ENCODE measurements at places on chromosomes 12 and 14.

- DNase-seq: no peak
Measured at GRCh38 chr14:22887260-22887989, 4.4 kb downstream of the REM2 start.

DNA sequence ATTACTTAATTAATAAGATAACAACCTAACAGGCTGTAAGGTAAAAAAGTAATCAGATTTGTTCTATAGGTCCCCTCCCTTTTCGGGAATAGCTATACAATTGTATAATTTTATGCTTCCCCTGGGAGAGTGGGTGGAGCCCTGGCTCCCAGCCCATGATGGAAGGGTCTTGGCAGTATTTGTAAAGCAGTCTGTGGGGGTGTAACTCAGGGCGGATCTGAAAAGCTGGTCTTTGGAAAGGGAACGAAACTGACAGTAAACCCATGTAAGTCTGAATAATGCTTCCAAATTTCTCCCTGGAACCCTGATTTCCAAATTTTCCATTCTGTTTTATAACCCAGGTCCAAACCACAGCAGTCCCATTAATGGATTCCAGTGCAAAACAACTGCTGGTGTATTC lies 110.4 kb downstream of the DAD1 start:
- DNase-seq: no peak

GRCh38 chr14:66403183-66403582 lies 83.0 kb upstream of the CCDC196 start:
- no peak for DNase-seq

- no peak for DNase-seq
Measured at GRCh38 chr12:121803861-121804416, at the start of gene SETD1B. SETD1B (plus strand) TSS chr12:121804009; CDS start chr12:121804738, 729 bp downstream.

DNA sequence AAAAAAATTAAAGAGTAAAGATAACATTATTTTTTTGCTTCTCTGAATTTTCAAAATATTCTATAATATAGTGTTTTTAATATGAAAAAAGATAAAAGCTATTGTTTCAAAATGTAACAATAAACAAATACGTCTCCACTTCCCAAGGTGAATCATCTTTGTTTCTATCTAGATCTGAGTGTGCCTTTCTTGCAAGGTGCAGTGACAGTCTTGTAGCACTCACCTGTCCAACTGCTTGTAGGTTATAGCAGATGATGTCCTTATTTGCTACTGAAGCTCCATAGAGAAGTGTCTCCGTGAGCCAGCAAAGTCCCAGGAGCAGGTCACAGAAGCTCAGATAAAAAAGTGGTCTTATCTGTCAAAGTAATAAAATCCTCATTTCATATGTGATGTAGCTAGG lies 21.4 kb downstream of the TMEM116 start:
- no peak for DNase-seq

- DNase-seq: no peak
Measured at GRCh38 chr12:124820199-124820598, 43.5 kb downstream of the SCARB1 start.

DNA sequence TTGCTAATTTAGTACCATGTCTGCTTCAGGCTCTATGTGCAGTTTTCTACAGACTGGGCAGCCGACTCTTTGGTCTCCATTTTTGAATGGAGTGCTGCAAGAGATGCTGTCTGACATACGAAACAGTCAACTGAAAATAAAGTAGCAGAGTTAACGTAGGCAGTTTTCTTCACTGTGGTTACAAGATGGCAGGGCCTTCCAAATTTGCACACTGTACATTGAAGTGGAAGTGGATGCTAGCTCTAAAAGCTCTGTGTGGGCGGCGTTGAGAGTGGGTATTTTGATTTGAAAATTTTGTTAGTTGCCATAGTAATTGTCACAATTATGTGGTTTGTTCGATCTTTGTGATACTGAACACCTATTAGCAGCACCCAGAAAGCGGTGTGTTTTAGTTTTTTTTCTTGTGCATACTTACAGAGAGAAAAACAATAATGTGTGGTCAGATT lies 154.9 kb upstream of the ATP2B1 start:
- DNase-seq: no peak

GRCh38 chr12:6966351-6966750 lies 4.1 kb downstream of the PHB2 start:
- DNase-seq: no peak

GRCh38 chr12:112906712-112907414 lies at the start of gene OAS1:
OAS1 (plus strand) TSS chr12:112906962; CDS start chr12:112907040, 78 bp downstream.
- DNase-seq: peak; percentile 94

All from vagina (tissue), 2 donors.